ENCODE measurements at places on chromosomes 5 and 9.

DNA sequence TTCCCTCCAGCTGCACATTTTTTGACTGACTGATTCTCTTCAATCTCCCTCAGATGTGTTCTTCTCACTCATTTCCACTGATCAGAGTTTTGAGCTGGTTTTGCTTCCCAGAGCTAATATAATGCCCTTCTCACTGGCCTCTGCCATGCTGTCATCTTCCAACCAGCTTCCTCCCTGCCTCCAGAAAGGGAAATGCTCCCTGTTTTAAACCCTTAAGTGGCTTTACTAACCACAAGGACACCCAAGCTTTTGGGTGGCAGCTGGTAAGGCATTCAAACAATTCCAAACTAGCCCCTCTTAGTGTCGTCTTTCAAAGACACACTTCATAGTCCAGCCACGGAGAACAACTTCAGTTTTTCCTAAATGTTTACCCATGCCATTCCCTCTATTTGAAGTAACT lies 172.5 kb downstream of the CRB2 start:
- DNase-seq = no peak

DNA sequence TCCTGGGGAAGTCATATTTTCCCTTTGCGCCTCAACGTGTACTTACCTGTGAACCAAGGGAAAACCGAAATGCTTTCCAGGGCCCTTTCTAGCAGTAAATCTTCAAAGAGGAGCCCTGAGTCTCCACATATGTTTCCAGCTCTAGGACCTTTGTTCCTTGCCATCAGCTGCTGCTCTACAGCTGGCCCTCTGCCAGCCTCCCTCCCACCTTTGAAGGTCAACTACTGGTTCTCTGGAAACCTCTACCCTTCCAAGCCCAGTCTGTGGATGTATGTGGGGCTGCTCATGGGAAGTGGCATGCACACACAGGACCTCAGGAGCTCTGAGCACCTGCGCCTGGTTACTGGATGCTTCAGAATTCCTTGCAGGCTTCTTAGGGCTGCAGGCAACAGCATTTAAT lies 117.2 kb downstream of the PSD2 start:
- DNase-seq = no peak

DNA sequence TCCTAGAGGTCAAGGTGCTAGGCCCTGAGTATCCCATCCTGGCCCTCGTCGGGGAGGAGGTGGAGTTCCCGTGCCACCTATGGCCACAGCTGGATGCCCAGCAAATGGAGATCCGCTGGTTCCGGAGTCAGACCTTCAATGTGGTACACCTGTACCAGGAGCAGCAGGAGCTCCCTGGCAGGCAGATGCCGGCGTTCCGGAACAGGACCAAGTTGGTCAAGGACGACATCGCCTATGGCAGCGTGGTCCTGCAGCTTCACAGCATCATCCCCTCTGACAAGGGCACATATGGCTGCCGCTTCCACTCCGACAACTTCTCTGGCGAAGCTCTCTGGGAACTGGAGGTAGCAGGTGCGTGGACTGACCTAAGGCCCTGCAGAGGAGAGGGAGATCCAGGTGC lies 7.9 kb downstream of the BTNL9 start:
- DNase-seq = no peak

- DNase-seq = no peak
These were observed 71.0 kb downstream of the OSMR start for GRCh38 chr5:38916802-38917201.

DNA sequence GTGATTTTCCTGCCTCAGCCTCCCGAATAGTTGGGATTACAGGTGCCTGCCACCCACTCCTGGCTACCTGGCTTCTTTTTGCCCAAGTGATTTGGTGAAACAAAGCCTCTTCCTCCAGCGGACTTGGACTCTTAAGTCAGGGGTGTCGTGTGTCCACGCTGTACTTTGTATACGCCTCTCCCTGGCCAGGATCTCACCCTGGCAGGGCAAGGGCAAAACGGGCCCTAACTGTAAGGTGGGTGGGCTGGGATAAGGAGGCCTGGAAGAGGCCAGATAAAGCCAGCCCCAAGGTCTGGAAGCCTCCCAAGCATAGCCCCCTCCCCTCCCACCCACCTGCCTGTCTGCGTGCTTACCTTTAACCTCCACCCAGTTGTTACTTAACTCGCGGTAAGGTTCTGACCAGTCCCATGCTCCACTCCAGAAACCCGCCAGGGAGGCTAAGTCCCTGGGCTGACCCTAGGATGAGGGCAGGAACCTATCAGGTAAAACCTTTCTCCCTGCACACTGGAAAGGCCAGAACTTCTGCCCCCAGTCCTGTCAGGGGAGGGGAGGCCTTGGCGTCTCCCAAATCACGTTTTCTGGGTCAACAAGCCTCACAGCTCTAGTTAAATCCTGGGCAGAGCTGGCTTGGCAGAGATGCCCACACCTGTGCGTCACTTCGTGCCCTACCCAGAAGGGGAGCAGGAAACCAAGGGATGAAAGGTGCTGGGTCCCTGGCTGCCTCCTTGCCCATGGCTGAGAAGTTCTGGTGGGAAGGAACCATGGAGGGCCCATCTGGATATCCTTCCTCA lies 8.4 kb downstream of the CDK9 start:
- DNase-seq = peak; percentile 70

DNA sequence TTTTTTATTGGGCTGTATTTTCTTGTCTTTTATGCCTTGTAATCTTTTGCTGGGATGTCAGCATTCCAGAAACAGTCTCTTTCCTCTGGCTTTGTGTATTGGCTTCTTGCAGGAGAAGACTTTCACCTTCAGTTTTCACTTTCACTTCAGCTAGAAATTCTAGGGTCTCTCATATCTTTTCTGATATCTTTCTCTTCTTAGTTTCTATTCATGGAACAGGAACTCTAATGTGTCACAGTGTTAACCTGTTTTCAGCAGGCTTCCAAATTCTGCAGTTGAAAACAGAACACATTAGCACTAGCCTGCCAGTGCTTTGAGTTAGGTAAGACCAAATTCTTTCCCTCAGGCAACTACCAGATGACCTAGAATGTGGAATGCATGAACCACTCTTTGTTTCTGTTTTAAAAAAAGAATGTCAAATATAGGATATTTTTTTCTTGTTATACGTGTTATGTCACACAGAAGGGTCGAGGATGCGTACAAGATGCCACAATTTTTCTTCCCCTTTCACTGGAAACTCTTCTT lies 164.7 kb downstream of the TUSC1 start:
- DNase-seq = no peak

GRCh38 chr5:54895816-54896341 lies 89.5 kb downstream of the ESM1 start:
- no peak for DNase-seq

DNA sequence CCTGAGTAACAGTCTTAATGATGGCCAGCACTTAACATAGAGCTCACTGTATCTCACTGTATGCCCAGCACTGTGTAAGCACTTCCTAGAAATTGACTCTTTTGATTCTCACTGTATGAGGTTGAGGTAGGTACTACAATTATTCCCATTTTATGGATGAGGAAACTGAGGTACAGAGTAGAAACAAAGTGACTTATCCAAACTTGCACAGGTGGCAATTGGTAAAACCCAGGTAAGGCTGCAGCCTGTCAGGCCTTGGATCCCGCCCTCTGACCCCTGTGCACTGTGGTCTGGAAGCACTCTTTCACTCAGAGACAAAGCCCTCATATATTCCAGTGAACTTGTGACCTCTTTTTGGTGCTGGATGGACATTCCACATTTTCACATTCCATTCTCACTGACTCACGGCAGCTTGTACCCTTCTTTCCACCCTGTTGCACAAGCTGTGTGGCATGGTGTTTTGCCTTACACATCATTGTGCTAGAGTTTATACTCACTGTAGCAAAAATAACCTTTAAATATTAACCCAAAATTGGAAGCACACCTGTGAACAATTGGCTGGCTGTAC lies 21.7 kb downstream of the ANKRD55 start:
- no peak for DNase-seq

GRCh38 chr5:127411381-127411780 lies 106.1 kb upstream of the PRRC1 start:
- no peak for DNase-seq
